ENCODE measurements at places on chromosomes 3 and 15.

DNA sequence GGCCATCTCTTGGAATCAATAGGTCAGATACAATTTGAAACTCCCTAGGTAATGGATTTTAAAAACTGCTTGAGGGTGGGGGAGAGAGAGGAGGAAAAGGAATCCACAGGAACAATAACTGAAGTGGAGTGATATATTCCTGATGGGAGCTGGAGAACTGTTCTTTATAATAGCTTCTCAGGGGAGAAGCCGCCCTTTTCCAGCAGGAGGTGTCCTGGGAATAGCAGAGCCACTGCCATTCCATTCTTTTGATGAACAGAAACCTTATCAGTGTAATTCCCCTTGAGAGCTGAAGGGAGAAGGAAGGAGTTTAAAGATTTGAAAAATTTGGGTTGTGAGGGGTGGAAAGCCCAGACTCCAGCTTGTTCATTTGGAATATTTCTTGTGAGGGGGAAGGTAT, 504.9 kb upstream of the DPH6 start:
- DNase-seq: no peak

DNA sequence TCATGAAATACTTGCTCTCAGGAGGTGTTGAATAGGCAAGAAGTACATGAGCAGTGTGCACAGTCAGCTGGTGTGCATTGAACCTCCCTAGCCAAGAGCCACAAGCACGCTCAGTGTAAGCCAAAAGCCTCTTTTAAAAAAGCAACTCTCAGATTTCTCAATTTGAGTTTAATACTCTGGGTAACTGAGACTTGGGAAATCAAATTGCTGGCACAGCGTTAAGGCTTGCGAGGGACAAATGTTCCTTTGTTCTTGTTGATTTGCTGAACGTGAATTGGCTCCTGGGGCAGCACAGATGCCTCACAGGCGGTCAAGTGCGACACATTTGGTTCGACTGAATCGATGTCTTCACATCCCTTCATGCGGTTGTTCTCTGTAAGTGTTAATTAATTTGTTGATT, at the start of gene FAM240A:
TSS of gene FAM240A (plus strand) at position 202 of the 400 bp plus-strand sequence. CDS start at position 361, 159 bp downstream.
- DNase-seq: no peak

GRCh38 chr3:18446149-18446825, 21.1 kb upstream of the SATB1 start:
- peak; percentile 59 for DNase-seq

DNA sequence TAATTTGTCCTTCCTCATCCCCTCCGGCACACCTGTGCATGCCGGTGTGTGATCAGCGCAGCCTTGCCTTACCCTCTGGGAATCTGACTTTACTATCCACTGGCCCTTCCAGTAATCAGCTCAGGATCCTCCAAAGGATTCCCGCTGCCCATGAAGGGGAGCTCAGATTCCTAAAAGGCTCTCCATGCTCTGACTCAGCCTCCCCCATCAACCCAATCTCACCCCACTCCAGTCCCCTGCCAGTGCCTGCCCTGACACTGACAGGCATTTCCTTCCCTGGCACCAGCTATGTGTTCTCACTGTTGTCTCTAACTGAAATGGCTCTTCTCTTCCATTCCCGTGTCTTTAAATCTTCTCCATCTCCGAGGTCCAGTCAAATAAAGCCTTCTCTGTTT, 7.3 kb upstream of the BCL2A1 start:
- no peak for DNase-seq

- DNase-seq: peak; percentile 59
These were observed 156.8 kb downstream of the LSAMP start for GRCh38 chr3:116288485-116288884.

DNA sequence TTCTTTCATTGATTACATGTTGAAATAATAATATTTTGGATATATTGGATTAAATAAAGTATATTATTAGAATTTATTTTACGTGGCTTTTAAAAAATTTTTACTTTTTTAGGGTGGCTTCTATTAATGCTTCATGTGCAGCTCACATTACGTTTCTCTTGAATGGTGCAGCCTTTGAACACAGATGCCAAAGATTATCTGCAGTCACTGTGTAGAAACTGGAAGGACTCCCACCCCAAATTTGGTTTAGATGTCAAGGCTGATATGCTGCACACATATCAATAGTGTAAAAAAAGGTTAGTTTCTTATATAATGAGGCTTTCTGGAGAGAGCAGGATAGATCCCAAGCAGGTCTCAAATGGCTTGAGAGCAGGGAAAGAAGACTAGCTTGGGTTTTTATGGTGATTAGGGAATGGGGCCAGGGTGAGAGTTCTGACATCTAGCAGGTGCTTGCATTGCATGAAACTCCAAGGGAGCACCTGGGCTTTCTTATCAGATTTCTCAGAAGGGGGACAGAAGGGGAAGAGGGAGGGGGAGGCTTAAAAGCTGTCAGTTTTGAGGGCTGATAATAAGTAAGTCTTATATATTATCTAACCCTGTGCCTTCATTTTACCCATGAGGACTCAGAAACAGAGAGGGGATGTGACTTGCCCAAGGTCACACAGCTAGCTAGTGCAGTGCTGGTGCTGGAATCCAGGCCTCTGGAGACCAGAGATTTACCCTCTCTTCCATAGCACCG, 89.6 kb downstream of the CHST2 start:
- no peak for DNase-seq

GRCh38 chr15:62569460-62570404, 404.6 kb upstream of the C2CD4B start:
- DNase-seq: peak; percentile 54

DNA sequence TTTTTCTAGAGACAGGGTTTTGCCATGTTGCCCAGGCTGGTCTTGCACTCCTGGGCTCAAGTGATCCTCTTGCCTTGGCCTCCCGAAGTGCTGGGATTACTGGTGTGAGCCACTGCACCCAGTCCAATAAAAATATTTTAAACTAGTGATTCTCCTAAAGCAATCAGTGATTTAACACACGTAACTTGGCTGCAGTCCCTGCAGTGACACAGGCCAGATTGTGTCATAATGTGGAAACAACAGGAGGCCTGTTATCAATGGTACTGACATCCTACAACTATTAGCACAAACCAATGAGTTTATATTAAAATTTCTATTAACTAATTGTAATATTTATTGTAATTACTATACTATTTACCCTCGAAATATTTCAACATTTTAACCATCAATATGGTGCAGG, 1.6 kb upstream of the SEC61A1 start:
- no peak for DNase-seq

DNA sequence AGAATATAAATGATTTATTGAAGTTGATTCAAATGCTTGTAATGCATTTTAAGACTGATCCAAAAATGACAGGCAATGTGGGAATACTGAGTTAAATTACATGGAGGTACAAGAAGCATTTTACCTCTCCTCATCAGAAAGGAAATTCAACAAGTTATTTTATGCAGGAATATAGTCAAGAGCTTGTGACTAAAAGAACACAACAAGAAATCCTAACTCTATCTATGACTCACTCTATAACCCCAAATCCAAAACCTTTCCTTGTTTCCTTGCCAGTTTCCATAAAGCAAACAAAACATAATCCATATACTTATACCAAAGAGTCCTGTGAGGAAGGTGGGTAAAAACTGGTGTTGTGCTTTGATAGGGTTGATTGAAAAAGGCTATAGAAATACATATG, 30.8 kb downstream of the SIN3A start:
- DNase-seq: no peak

- no peak for DNase-seq
These were observed 18.8 kb downstream of the HEMK1 start for GRCh38 chr3:50587806-50588758.

GRCh38 chr3:180409170-180409569, 192.8 kb upstream of the TTC14 start:
- no peak for DNase-seq

DNA sequence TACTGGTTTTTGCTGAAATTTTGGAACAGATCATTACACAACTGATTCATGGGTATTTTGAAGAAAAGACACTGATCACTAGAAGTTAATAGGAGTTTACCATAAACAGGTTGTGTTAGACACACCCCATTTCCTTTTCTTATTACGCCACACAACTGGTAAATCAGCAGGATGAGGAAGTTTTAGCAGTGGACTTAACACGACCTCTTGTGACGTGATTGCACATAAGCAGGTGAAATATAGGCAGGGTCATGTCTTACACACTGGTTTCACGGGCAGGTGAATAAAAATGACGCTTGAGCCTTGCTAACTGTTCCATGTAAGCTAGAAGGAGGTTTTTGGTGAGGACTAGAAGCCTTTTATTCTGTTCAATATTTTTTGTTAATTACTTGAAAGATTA, 27.1 kb upstream of the TPRG1 start:
- DNase-seq: peak; percentile 26

GRCh38 chr3:51386159-51386851, 1.2 kb downstream of the MANF start:
- DNase-seq: no peak

DNA sequence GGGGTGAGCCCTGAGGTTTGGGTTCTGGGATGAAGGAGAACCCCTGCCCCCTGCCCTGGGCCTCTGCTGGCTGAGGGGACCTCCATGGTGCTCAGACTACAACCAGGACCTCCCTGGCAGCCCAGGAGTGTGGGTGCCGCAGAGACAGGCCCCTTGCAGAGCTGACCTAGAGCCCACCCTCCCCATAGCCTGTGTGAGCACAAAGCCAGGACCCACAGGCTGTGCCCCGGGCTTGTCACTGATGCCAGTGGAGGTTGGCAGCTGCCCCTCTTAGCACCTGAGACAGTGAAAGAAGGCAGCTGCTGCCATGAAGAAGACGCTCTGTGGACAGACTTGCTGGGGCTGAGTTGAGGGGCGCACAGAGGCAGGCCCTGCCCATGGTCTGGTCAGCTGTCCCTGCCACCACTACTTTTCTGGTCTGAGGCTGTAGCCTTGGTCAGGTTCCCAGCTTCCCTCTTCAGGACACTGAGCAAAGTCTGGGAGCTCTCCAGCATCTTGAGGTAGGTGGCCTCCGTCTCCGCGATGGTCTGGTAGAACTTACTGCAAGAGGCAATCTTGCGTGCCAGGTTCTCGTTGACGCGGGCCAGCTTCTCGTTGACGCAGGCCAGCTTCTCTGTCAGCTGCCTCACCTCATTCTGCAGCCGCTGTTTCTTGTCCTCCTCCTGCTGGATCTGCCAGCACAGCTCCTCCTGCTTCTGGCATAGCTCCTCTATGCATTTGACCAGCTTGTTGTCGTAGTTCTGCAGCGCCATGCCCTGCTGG, 23.0 kb downstream of the USP4 start:
- DNase-seq: no peak

DNA sequence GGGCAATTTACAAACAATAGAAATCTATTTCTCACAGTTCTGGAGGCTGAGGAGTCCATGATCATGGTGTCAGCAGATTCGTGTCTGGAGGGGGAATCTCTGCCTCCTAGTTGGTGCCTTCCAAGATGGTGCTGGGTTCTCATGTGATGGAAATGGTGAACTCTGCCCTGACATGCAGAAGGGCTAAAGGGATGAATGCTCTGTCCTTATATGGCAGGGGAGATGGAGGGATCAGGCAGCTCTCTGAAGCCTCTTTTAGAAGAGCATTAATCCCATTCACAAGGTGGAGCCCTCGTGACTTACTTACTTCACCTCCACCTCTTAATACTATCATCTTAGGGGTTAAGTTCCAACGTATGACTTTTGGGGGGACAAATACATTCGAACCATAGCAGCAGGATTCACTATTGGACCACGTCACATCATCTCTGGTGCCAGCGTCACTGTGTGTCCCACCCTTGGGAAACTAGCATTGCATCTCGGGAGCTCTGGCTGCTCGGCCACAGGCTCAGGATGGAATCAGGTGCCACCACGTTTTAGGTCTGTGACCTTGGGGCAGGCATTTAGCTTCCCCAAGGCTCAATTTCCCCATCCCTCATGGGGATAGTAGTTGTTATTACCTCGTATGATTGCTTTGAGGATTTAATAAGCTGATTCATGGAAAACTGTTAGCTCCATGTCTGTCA, 53.0 kb downstream of the SV2B start:
- no peak for DNase-seq

DNA sequence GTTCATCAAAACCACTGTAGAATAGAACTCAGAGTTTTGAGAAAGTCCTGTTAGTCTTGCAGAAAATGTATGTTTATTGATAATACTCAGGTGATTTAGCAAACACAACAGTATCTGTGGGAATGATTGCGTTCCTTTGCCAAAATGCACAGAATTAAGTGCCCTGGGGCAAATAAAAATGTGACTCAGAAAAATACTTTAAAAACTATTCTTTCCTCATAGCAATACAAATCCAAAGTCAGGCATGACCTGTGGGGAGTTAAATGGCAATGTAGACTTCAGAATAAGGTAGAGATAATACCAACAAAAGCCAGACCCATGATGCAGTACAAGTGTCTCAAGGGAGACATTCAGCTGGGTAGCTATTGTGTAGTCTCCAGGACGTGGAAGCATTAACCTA, 72.3 kb upstream of the SNTN start:
- no peak for DNase-seq

GRCh38 chr15:40684381-40684780, 10.6 kb upstream of the RAD51 start:
- DNase-seq: no peak

DNA sequence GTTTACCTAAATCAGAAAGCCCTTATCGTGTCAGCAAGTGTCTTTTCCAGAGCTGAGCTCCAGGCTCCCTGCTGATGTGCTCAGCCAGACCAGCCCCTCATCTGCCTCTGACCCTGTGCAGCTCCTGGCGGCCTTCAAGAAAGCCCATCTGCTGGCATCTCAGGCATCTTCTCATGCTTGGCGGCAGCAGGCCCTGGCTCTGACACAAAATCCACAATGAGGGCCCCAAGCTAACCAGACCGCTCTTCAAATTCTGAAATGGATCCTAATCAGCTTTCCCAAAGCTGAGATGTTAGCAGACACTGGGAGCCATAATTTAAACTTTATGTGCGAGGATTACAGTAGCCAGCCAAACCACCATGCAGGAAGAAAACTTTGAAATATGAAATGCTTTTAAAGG, 50.8 kb upstream of the CTDSPL start:
- no peak for DNase-seq

- DNase-seq: no peak
These were observed 15.4 kb downstream of the ABHD2 start for GRCh38 chr15:89103481-89104171.

DNA sequence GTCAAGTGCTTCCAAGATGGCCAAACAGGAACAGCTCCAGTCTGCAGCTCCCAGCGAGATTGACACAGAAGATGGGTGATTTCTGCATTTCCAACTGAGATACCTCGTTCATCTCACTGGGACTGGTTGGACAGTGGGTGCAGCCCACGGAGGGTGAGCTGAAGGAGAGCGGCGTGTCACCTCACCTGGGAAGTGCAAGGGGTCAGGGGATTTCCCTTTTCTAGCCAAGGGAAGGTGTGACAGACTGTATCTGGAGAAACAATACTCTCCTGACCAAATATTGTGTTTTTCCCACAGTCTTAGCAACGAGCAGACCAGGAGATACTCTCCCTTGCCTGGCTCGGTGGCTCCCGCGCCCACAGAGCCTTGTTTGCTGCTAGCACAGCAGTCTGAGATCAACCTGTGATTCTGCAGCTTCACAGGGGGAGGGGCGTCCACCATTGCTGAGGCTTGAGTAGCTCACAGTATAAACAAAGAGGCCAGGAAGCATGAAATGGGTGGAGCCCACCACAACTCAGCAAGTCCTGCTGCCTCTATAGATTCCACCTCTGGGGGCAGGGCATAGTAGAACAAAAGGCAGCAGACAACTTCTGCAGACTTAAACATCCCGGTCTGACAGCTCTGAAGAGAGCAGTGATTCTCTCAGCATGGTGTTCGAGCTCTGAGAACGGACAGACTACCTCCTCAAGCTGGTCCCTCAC, 293.5 kb upstream of the SUCLG2 start:
- DNase-seq: no peak

GRCh38 chr15:41423979-41424659, 7.2 kb downstream of the RTF1 start:
- no peak for DNase-seq
